ENCODE measurements at places on chromosomes 5 and 9.

DNA sequence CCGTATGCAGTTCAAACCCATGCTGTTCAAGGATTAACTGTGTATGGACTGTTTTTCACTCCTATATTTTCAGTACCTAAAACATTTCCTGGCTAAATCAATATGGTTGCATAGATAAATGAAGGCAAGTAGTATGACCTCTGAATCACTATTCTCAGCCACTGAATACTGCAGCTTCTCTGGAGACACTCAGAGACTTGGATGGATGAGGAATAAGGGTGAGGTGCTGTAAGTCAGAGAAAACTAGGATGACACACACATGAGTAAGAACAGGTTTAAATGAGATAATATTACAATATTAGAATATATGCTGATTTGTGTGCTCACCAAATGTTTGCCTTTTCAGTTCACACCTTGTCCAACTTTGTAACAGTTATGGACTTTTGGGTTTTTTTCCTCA is 26.0 kb upstream of the ANXA1 start:
- H3K27ac ChIP-seq: peak overlapping the region; percentile 51
- H3K4me1 ChIP-seq: peaks cover 4% of the 10 kb centered on the region
- no peaks in the 10 kb centered on the region for H3K36me3 ChIP-seq
- DNase-seq: peak; percentile 64
- no peak overlapping the region for H3K4me3 ChIP-seq

DNA sequence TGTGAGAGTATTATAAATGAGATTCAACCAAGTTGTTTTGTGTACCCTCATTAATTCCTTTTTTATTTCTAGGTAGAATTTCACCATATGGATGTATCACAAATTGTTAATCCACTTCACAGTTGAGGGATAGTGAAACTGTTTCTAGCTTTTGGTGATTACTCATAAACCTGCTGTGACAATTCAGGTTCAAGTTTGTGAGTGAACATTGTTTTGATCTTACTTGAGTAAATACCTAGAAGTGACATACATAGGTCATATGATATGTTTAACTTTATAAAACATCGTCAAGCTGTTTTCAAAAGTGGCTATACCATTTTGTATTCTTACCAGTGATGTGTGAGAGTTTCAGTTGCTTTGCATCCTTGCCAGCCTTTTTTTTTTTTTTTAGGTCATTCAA is 112.9 kb downstream of the CAMK4 start:
- no peak overlapping the region for H3K27ac ChIP-seq
- no peaks in the 10 kb centered on the region for H3K4me1 ChIP-seq
- no peak overlapping the region for H3K4me3 ChIP-seq

- no peak for DNase-seq
- H3K27ac ChIP-seq: no peak overlapping the region
- H3K4me3 ChIP-seq: no peak overlapping the region
- no peaks in the 10 kb centered on the region for H3K27me3 ChIP-seq
- H3K4me1 ChIP-seq: peaks cover 5% of the 10 kb centered on the region
Measured at GRCh38 chr9:1707291-1707690, 307.9 kb upstream of the SMARCA2 start.

- H3K27me3 ChIP-seq: no peaks in the 10 kb centered on the region
- no peak for DNase-seq
- H3K27ac ChIP-seq: no peak overlapping the region
- no peak overlapping the region for H3K4me3 ChIP-seq
- H3K36me3 ChIP-seq: no peaks in the 10 kb centered on the region
Measured at GRCh38 chr9:108761655-108762347, 94.0 kb downstream of the ACTL7B start.

DNA sequence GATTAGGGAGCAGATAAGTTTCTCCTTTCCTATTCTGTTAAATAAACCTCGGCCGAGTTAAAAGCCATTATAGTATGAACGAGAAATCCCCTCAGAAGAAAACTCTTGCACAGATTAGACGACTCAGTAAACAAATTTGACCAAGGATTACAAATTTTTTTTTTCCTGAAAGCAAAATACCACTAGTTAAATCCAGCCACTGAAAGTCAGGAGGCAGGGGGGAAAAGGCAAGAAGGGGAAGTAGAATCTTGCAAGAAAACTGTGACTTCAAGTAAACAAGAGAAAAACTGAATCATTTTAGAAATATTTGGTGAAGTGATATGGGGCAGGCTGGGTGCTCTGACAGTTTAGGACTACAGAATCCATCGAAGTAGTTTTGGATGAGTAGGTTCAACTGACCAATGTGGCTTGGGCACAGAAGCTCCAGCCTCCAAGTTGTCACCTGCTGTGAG is 251.0 kb downstream of the DENND1A start:
- no peaks in the 10 kb centered on the region for H3K27me3 ChIP-seq
- no peaks in the 10 kb centered on the region for H3K36me3 ChIP-seq
- no peak for DNase-seq
- no peaks in the 10 kb centered on the region for H3K4me1 ChIP-seq
- no peak overlapping the region for H3K4me3 ChIP-seq
- no peak overlapping the region for H3K27ac ChIP-seq

GRCh38 chr9:92612292-92612691 is 57.6 kb downstream of the IPPK start:
- peaks cover 13% of the 10 kb centered on the region for H3K36me3 ChIP-seq
- H3K4me3 ChIP-seq: no peak overlapping the region
- H3K27ac ChIP-seq: no peak overlapping the region
- DNase-seq: no peak
- no peaks in the 10 kb centered on the region for H3K27me3 ChIP-seq

- no peak for DNase-seq
- no peaks in the 10 kb centered on the region for H3K36me3 ChIP-seq
- no peak overlapping the region for H3K27ac ChIP-seq
- H3K4me3 ChIP-seq: no peak overlapping the region
Measured at GRCh38 chr5:67401172-67401571, 204.6 kb upstream of the CD180 start.

DNA sequence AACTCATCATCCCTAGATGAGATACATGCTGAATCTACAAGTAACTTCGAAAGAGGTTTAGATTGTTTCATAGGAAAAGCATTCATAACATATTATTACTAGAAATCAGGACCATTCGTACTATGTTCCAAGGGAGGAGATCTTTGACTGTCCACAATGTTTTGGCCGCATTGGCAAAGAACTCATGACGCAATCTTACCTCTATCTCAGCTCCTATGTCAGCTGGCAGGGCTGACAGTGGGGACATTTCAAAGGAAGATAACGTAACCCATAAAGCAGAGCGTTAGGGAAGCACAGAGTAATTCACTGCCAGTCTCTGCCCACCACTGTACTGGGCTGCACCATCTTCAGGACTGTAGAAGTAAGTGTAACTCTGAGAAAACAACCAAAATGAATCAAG is 69.7 kb downstream of the EFNA5 start:
- DNase-seq: no peak
- no peaks in the 10 kb centered on the region for H3K27me3 ChIP-seq
- H3K27ac ChIP-seq: no peak overlapping the region
- H3K4me1 ChIP-seq: peaks cover 13% of the 10 kb centered on the region

GRCh38 chr9:79104951-79105350 is 466.8 kb upstream of the TLE4 start:
- H3K4me3 ChIP-seq: no peak overlapping the region
- no peaks in the 10 kb centered on the region for H3K4me1 ChIP-seq
- no peaks in the 10 kb centered on the region for H3K27me3 ChIP-seq

GRCh38 chr5:72301557-72301956 is 18.5 kb downstream of the MRPS27 start:
- no peaks in the 10 kb centered on the region for H3K27me3 ChIP-seq
- peaks cover 21% of the 10 kb centered on the region for H3K4me1 ChIP-seq
- H3K27ac ChIP-seq: no peak overlapping the region
- peaks cover 12% of the 10 kb centered on the region for H3K36me3 ChIP-seq
- H3K4me3 ChIP-seq: no peak overlapping the region

DNA sequence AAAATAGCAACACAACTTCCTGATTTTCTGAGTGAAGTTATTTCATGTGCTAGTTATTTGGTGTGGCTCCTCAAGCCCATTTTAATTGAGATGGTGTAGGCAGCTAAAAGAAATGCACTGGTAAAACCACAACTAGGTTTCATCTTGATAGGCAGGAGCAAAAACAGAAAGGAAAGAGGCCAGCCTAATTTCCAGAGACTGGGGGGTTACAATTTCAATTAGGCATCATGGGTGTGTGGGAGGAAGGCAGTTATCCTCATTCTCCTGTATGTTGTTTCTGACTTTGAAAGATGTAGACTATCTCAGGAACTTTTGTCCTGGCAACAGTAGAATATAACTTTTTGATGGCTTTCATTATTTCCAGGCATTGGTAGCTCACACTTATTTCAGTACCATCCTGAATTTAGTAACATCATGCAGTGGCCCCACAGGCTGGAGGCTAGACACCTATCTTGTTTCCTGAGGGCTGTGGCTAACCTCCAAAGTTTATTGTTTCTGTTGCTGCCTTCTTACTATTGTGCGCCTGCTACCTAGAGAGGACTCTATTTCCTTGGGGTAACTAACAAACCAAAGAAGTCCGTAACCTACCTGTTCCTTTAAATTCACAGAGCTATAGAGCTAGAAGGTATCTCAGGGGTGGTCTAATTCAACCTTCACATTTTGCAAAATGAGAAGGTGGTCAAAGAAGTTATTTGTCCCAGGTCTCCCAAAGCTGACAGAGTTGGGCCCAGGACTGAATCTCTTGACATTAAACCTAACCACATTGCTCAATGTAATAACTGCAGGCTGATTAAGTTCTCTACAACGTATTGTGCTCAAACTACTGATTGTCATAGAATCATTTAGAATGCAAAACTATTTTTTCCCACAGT is 42.4 kb downstream of the FYB1 start:
- H3K36me3 ChIP-seq: no peaks in the 10 kb centered on the region
- no peaks in the 10 kb centered on the region for H3K27me3 ChIP-seq
- peaks cover 6% of the 10 kb centered on the region for H3K4me1 ChIP-seq

GRCh38 chr9:120161776-120162175 is 418.2 kb downstream of the CDK5RAP2 start:
- no peaks in the 10 kb centered on the region for H3K27me3 ChIP-seq
- H3K4me3 ChIP-seq: no peak overlapping the region
- H3K4me1 ChIP-seq: no peaks in the 10 kb centered on the region
- H3K36me3 ChIP-seq: no peaks in the 10 kb centered on the region
- DNase-seq: no peak
- H3K27ac ChIP-seq: no peak overlapping the region

DNA sequence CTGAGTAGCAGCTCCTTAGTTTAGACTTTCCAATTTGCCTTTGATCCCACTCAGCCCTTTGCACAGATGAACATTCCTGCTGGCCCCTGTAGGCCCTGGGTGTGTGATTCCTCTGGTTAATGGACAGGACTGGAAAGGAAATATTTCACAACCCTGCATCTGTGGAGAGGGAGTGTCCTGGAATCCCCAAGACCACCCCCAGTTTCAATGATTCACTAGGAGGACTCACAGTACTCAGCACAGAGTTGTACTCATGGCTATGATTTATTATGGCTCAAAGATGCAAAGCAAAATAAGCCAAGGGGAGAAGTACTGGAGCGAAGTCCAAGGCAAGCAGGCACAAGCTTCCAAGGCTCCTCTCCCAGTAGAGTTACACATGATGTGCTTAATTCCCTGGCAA is 42.4 kb upstream of the TJP2 start:
- H3K27ac ChIP-seq: peak overlapping the region; percentile 89
- H3K4me3 ChIP-seq: peak overlapping the region; percentile 43
- H3K4me1 ChIP-seq: peaks cover 30% of the 10 kb centered on the region
- peaks cover 4% of the 10 kb centered on the region for H3K36me3 ChIP-seq
- peak; percentile 73 for DNase-seq

DNA sequence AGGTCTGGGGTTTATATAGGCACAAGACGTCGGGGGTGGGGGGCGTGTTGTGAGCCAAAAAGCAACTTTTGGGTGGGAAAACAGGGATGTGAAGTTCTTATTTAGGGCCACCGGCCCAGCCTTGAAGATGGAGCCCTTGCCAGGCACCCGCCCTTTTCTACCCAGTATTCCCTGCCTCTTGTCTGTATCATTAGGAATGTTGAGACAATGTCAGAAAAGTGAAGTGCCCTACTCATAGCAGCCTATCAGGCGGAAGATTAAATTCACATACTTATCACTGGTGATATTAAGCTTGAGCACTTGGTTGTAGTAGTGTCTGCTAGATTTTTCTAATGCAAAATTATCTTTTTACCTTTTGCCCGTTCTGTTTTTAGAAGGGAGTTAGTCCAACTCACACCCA is 293.5 kb downstream of the CDH10 start:
- no peak overlapping the region for H3K4me3 ChIP-seq
- H3K27me3 ChIP-seq: no peaks in the 10 kb centered on the region
- H3K36me3 ChIP-seq: no peaks in the 10 kb centered on the region
- no peak overlapping the region for H3K27ac ChIP-seq

DNA sequence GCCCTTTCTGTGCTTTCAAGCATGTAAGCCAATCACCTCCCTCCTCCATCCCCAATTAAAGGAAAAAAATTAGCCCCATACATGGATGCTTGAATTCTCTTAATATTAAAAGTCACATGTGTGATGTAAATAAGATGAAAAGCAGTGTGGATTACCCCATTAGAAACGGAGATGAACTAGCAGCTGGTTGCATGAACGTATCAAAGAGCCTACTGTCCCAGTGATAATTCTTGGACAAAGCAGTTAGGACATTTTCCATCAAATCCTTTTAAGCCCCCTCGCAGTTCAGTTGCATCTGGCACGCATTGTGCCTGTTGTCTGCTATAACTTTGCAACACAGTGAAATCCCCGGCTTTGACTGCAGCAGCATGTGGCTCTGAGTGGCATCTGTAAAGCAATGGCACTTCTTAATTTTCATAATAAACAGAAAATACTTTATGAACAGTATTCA is 285.6 kb downstream of the FBXL7 start:
- no peak overlapping the region for H3K4me3 ChIP-seq
- H3K27ac ChIP-seq: no peak overlapping the region
- DNase-seq: no peak
- H3K36me3 ChIP-seq: no peaks in the 10 kb centered on the region
- no peaks in the 10 kb centered on the region for H3K27me3 ChIP-seq

- H3K4me1 ChIP-seq: no peaks in the 10 kb centered on the region
- no peak for DNase-seq
- H3K27me3 ChIP-seq: no peaks in the 10 kb centered on the region
Measured at GRCh38 chr9:103991001-103991400, 103.1 kb upstream of the SMC2 start.

DNA sequence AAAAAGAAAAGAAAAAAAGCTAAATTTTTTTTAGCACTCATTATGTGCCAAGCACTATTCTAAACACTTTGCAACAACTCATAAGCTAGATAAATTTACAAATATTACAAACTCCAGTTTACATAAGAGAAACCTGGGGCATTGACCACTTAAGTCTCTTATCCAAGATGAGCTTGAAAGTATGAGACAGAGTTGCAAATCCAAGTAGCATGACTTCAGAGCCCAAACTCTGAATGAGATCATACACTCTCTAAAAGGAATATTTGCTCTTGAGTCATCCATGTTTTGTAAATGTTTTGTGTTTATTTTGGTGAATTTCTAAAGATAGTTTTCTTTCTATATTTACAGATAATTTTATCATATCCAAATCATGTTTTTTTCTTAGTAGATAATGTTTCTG is 4.0 kb upstream of the SHOC1 start:
- H3K27ac ChIP-seq: no peak overlapping the region
- DNase-seq: no peak
- no peaks in the 10 kb centered on the region for H3K36me3 ChIP-seq
- H3K27me3 ChIP-seq: no peaks in the 10 kb centered on the region
- H3K4me3 ChIP-seq: no peak overlapping the region
- no peaks in the 10 kb centered on the region for H3K4me1 ChIP-seq

GRCh38 chr9:108866001-108866420 is 3.9 kb downstream of the ACTL7A start:
- H3K36me3 ChIP-seq: peaks cover 3% of the 10 kb centered on the region
- H3K27ac ChIP-seq: no peak overlapping the region
- DNase-seq: no peak
- no peaks in the 10 kb centered on the region for H3K27me3 ChIP-seq
- H3K4me1 ChIP-seq: peaks cover 15% of the 10 kb centered on the region
- no peak overlapping the region for H3K4me3 ChIP-seq

GRCh38 chr9:18490641-18491370 is 16.9 kb downstream of the ADAMTSL1 start:
- H3K4me1 ChIP-seq: peaks cover 47% of the 10 kb centered on the region
- peak overlapping the region; percentile 70 for H3K27ac ChIP-seq
- peak; percentile 78 for DNase-seq
- H3K36me3 ChIP-seq: no peaks in the 10 kb centered on the region
- H3K27me3 ChIP-seq: no peaks in the 10 kb centered on the region

Data from keratinocyte (primary cell).